ENCODE measurements at places on chromosomes 3 and 15.

GRCh38 chr15:48993380-48993779 lies 29.7 kb upstream of the SHC4 start:
- no peak for DNase-seq

DNA sequence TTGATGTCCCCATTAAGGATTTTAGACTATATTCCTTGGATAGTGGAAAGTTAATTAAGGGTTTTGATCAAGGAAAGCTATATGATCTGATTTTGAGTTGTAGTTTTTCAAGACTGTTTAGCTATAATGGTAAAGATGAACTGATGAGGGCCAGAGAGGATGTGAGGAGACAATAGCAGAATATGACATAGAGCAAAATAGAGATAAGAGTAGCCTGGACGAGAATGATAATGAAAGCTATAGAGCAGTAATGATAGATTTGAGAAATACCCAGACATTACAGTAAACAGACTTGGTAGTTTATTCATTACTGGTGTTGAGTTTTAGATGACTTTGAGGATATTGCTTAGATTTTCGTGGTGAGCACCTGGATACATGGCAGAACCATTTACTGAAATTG lies 3.8 kb downstream of the SUCNR1 start:
- DNase-seq = no peak

DNA sequence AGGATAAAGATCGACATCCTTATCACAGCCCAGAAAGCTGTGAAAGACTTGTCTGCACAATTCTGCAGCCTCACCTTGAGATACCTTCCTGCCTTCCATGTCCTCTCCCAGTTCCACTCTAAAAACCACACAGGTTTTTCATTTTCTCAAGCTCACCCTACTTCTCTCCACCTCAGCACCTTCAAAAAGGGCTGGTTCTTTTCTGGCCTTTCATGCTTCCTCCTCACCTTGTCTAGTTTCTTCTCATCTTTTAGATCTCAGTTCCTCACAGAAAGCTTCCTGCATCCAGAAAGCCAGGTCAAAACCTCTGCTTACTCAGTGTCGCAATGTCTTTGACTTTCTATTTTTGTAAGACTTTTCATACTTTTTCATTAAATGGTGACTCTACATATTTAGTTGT lies 140.2 kb upstream of the STT3B start:
- DNase-seq = no peak

DNA sequence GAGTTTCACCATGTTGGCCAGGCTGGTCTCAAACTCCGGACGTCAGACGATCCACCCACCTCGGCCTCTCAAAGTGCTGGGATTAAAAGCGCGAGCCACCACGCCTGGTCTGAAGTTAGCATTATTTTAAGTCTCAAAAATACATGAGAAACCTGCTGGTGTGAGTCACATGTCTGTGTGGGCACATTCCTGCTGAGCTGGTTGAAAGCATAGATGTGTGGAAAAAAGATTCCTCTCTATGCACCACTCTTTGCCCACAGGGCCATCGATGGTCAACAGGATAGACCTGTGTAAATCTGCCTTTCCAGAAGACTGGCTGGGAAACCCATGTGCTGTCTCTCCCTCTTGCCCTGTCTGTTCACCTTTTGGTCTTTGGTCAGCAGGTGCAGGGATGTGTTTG lies 63.5 kb downstream of the CHRD start:
- no peak for DNase-seq

GRCh38 chr3:25212736-25213135 lies 215.3 kb upstream of the RARB start:
- no peak for DNase-seq

DNA sequence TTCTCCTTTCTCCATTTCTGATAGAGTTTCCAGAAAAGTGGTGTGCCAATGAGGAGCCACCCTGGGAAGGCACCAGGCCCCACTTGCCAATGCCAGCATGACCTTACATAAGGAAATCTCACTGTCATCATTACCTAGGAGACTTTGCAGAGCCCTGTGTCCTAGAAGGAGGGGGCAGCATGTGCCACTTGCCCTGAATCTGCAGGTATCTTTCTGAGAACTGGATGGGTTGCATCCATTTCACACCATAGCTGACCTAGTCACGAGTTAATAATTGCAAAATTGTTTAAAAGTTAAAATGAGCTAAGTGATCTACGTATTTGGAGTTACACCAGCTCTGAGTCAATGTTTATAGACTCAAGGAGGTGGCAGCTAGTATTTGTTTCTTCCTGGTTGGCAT lies 14.3 kb downstream of the CA12 start:
- DNase-seq = no peak

- DNase-seq = no peak
Measured at GRCh38 chr3:126858887-126859286, 124.0 kb upstream of the PLXNA1 start.

- DNase-seq = no peak
Measured at GRCh38 chr3:181707980-181708379, 3.7 kb upstream of the SOX2 start.

GRCh38 chr3:114893361-114893760 lies 253.7 kb downstream of the ZBTB20 start:
- DNase-seq = no peak

GRCh38 chr3:153192327-153192726 lies 30.3 kb downstream of the RAP2B start:
- no peak for DNase-seq

GRCh38 chr3:4588466-4588865 lies 95.3 kb downstream of the ITPR1 start:
- no peak for DNase-seq

GRCh38 chr3:171465763-171466162 lies 5.6 kb upstream of the TNIK start:
- DNase-seq = no peak

DNA sequence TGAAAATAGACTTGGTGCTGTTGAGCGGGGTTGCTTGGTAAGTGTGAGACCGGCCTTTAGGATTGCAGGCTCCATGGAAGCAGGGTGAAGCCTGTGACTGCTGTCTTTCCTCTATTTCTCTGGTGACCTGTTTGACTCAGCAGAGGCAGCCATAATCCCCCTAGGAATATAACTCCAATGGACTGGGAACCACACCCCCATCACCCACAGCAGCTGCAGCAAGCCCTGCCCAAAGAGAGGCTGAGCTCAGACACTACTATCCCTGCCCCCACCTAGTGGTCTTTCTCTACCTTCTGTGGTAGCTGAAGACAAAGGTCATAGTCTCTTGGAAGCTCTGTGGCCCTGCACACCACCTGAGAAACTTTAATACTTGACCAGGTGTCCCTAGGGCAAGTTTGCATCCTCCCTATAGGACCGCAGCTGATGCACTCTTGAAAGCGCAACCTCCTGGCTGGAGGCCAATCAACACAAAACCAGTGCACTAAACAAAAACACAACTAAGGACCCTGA lies 133.6 kb upstream of the MRPL3 start:
- no peak for DNase-seq

DNA sequence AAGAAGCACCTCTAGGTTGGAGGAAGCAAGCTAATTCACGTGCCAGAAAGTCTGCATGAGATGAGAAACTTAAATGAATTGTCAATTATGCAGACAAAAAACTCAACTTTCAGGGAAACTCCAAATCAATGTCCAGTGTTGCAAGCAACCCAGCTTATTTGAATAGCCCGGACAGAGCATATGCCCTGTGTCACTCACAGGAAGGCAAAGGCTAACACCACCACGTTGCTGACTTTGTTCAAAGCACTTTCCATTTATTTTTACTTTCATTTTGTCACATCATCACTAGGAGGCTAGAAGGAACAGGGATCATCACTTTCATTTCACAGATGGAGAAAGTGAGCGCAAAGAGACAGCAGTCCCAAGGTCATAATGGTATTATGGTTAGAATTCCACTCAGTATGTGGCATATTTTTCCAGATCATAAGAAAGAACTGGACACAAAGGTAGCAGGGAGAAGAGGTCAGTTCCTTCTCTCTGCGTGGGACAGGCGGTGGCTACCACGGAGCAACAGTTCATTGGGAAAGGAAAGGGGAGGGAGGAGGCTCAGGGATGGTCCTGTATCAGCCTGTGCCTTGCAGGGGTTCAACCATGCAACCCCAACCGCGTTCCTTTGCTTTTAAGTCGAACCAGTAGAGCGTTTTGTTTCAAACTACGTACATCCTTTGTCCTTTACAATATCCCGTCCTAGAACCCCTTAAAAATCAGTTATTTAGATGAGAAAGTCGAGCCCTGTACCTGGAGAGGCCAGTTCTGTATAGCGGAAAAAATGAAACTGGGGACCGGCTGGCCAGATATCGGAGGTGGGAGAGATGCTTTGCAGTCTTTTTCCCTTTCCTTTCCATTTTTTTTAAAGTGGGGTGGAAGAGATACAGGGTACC lies 1.1 kb downstream of the HEG1 start:
- no peak for DNase-seq

GRCh38 chr15:78977591-78978347 lies 32.9 kb upstream of the CTSH start:
- DNase-seq = no peak

GRCh38 chr3:23203708-23204330 lies 692 bp downstream of the UBE2E2 start:
- DNase-seq = no peak

DNA sequence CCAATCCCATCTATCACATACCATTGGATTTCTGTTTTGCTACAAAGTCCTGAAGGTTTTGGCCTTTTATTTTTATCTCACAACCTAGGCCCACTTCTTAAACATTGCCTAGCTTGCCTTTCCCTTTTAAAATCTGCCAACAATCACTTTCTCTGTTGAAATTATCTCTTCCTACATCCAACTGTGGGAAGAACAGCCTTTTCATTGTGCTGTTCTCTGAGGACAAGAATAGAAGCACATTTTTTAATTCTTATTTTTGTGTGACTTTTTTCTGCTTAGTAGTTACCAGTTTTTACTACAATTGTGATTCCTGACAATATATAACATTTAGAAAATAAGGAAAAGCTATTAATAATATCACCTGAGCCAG lies 159.2 kb downstream of the CNTN6 start:
- no peak for DNase-seq

DNA sequence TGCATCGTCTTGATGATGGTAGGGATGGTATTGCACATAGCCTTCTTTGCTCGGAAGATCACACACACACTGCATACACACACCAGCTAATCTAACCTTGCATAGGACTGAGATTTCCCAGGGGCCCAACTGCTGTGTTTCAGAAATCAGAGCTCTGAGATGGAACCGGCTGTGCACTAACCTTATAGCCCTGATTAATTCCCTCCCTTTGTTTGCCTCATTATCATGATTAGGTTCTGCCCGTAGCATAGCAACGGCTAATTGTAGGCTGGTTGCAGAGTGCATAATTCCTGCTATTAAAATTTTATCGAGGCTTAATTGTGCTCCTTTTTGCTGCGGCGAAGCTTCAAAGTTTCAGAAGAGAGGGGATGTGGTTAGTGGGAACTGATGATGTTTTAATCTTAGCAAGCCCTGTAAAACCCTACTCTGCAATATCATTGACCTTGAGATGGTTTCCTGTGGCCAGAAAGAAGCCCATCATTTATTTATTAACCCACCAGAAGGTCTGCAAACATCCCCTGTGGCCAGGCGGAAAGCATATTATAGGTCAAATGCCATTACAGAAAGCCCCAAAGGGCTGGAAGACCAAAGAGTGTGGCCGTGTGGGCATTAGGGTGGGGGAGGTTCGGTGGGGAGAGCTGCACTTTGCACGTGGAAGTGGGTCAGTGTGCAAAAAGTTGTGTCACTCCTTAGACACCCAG lies 56.2 kb upstream of the GLCE start:
- DNase-seq = no peak

Measured in memory B cell (primary cell).